B cell (primary cell): ENCODE measurements at places on chromosomes 7 and 10. TPM values are rescaled to one million over a fixed set of nuclear protein-coding genes. Genes with fewer than 3 reads are reported as not detected.

DNA sequence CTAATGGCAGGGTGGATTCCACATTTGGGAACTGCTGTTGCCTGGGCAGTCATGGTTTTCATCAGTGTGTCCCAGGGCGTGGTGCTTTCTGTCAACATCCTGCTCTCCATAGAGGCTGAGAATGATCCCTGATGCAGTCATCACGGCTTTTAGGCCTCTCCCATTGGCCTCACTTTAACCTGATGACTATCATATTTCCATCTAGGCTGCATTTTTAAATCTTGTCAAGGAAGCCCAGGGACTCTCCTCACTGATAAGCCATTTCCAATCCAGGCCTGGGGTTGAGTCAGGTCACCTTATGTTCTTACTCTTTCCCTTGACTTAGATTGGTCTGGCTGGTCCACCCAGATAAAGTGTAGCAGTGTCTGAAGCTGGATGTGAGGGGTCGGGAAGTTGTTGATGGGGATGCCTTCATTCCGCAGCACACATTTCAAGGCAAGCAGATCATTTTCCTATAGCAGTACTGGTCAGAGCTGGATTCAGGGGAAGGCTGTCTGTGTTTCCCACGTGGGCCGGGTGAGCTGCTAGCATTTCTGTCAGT lies 177.0 kb downstream of the AUTS2 start:
- no peak for DNase-seq

Gene SPOCK2
- total RNA-seq = 133 and 139 TPM in 2 replicates

Gene OR2A1
- total RNA-seq = not detected in 2 replicates

Gene NKX1-2
- not detected in 2 replicates for total RNA-seq

Gene LIPJ
- 0.20 and 0.39 TPM in 2 replicates for total RNA-seq

DNA sequence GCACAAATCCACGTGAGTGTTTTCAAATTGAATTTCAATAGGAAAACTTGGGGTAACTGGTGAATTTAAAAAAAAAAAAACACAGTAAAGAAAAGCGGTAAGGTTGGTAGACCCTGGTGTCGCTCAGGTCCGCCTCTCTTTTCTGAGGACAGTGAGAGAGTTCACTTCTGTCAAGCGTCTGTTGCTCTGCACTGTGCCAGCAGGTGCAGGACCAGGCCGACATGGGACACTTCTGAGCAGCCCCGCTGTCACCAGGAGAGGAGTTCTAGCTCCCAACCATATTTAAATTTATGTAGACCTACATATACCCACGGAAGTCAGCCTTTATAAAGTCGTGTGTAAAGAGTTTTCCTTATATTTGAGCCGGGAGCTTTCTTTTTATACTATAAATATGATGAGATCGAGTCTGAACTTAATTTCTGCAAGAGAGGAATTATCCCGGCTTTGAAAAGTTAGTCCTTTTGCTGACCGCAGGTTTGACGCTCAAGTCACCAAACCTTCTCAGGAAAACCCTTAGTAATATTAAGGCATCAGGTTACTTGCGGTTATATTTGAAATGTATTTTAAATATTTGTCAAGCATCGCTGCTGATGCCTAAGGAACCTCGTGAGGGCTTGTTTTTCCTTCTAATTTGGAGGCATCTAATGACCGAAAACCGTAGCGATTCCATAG lies 531 bp downstream of the IKZF1 start:
- no peak for DNase-seq

Gene MRC1
- total RNA-seq = 0.12 and 0.44 TPM in 2 replicates

GRCh38 chr10:118253397-118253796 lies 88.7 kb downstream of the FAM204A start:
- DNase-seq = no peak

DNA sequence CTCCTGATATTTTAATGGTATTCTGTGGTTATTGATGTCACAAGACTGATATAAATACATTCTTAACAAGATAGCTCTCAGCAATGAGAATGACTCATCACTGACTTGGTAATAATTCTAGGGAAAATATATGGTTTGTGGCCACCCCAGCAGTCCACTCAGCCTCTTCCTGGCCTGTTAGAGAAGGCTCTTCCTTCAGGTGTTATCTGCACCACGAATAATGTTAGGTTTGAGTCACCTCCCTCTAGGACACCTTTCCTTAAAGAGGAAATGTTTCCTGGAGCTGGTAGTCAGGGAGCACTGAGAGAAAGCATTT lies 163.3 kb downstream of the SVIL start:
- DNase-seq = no peak

- DNase-seq = no peak
These were observed 26.4 kb downstream of the BMPR1A start for GRCh38 chr10:86782701-86783418.

DNA sequence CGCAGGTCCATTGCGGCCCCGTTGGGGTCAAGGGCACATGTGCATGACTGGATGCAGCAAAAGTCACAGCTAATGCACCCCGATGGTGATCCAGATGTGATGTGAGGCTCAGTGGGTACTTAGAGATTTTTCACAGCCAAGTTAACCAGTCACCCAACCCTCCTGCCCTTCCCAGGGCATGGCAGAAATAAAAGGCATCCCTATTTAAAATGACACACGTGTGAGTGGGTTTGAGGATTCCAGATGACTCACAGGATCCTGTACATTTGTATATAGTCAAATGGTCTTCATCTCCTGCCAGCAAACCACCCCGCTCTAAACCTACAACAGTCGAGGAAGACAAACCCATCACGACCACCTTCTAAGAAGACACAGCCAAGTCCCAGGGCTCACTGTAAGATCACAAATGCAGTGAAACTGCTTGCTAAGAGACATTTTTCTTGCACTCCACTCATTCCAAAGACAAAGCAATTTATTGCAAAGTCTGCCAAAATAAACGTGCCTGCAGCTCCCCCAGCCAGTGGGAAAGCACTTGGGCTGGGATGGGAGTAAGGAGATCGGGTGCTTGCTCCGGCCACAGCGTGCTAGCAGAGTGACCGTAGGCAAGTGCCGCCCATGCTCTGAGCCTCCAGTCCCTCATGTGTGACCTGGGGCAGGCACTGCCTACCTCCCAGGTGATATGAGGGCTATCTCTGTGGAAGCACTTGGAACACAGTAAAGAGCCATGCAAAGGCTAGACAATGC lies 86.6 kb upstream of the MACROH2A2 start:
- no peak for DNase-seq

DNA sequence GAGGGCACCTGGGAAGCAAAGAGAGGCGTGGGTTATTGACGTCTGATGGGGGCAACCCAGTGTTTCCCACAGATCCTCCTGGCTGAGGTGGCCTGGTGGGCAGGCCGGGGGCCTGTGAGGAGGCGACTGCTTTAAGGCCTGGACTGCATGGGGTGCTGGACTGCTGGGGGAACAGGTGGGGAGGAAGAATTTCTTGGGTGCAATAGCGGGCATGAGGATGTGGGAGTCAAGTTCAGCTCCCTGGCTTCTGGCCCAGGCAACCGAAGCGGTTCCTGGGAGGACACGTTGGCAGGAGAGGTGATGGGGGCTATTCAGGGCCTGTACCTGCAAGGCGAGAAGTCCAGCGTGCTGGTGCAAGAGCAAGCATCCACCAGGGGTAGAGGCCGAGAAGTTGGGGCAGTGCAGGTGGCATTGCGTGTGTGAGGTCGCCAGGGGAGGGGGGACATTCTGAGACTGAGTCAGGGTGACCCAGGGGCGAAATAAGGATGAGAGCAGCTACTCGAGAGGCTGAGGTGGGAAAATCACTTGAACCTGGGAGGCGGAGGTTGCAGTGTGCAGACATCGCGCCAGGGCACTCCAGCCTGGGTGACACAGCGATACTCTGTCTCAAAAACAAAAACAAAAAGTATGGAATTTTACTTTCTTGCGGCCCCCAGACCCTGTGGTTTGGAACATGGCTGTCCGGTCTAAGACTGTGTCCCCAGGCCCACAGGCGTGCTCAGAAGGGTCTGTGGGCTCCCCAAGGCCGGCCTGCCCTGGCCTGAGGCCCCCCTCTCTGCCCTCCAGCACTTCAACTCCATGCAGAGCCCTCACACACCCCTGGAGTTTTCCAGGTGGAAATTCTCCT lies 53.6 kb upstream of the ELN start:
- no peak for DNase-seq

Gene ASB10
- total RNA-seq = not detected in 2 replicates

DNA sequence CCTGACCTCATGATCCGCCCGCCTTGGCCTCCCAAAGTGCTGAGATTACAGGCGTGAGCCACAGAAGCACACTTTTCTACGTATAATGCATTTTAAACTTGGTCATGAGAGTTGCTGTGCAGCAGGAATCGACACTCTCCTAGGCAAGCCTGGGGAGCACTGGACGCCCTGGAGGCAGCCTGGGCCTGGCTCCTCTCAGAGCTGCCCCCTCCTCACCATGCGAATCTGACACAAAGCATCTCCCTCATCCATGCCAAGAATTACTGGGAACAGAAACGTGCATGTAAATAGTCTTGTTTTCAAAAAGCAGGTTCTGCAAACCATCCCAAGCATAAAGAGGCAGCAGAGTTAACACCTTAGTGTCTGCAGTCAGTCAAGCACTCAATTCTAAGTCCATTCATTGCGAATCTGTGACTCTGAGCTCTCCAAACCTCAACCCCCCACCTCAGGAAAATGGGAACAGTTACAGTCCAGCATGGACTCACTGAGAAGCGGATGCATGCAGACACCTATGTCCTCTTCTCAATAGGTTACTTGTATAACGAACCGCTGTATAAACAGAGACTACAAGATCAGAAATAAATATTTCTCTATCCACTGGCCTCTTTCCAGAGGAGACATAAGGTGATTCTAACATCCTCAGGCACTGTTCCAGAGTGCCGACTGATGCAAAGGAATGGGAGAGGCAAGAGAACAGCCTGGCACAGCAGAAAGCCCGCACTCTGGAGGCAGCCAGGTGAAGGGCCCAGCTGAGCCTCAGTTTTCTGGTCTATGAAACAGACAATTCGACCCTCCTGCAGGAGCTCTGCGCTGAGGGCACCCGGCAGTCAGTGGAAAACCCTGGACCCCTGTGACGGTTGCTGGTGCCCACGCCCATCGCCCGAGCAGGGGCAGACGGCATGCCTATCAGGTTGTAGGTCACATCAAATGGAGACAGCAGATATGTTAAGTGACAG lies 68.9 kb downstream of the MAD1L1 start:
- DNase-seq = no peak

GRCh38 chr7:82674268-82674667 lies 230.7 kb upstream of the CACNA2D1 start:
- DNase-seq = no peak

Gene C10orf62
- not detected in 2 replicates for total RNA-seq

- peak; percentile 36 for DNase-seq
These were observed 51.3 kb upstream of the FRMD4A start for GRCh38 chr10:14382022-14382421.

Gene HMX3
- not detected in 2 replicates for total RNA-seq

DNA sequence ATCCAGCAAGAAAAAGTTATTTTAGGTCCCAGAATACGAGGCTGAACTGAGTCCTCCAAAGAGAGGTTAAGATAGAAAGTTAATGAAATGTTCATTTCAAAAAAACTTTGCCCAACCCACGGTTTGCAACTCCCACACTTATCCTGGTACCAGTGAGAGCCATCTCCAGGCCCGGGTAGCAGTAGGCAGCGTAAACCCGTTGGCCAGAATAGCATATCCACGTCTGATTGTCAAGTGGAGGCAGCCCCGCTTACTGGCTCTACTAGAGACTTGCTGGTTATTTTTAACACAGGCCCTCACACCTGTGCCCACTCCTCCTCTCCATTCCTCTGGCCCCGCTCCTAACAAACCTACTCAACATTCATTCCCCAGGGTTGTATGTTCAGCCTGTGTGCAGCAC lies 109.7 kb downstream of the HIP1 start:
- DNase-seq = no peak

- DNase-seq = no peak
These were observed 103.0 kb downstream of the RNF216 start for GRCh38 chr7:5678295-5679047.

GRCh38 chr10:97919012-97919411 lies 69.4 kb downstream of the GOLGA7B start:
- DNase-seq = no peak

Gene DPYSL4
- 0.22 TPM in 1 of 2 replicates, not detected in the other for total RNA-seq

DNA sequence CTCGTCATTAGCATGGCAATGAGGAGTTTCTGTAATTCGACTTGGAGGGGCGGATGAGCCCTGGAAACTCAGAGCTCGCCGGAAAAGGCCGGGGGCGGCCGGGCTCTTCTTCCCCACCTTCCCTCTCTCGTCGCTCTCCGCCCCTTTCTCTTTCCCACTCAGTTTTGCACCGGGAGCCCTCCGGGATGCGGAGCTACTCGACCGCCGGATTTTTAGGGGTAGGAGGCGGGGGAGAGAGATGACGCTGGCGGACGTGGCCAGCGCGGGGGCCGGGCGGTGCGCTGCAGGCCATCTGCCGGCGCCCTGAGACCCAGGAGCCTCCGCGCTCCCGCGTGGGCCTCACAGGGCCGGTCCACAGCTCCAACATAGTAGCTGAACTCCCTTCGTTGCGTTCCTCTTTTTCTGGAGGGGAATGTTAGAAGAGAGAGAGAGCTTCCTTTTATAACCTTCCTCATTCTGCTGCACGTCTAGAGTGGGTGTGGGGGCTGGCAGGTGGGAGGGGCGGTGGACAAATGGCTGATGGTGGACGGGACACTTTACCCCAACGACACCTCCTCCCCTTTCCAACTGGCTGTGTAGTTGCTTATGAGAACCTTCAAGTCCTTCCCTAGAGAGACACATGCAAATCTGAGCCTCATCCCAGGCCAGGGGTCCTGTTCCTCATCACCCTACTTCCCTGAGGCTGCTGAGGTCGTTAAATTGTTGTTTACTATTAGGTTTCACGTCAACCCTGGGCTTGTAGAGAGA lies 1.1 kb upstream of the HOXA1 start:
- DNase-seq = peak; percentile 49
